ENCODE measurements at places on chromosomes 13 and 19.
A peak's percentile ranks its signal among the peaks of the same experiment; 100 is the strongest.

- DNase-seq = peak; percentile 87
These were observed 75.2 kb upstream of the MCF2L start for GRCh38 chr13:112893570-112894422.

GRCh38 chr13:113005076-113005865, 36.3 kb downstream of the MCF2L start:
- DNase-seq = no peak

GRCh38 chr13:86085890-86086289, 286.7 kb upstream of the SLITRK6 start:
- DNase-seq = no peak

DNA sequence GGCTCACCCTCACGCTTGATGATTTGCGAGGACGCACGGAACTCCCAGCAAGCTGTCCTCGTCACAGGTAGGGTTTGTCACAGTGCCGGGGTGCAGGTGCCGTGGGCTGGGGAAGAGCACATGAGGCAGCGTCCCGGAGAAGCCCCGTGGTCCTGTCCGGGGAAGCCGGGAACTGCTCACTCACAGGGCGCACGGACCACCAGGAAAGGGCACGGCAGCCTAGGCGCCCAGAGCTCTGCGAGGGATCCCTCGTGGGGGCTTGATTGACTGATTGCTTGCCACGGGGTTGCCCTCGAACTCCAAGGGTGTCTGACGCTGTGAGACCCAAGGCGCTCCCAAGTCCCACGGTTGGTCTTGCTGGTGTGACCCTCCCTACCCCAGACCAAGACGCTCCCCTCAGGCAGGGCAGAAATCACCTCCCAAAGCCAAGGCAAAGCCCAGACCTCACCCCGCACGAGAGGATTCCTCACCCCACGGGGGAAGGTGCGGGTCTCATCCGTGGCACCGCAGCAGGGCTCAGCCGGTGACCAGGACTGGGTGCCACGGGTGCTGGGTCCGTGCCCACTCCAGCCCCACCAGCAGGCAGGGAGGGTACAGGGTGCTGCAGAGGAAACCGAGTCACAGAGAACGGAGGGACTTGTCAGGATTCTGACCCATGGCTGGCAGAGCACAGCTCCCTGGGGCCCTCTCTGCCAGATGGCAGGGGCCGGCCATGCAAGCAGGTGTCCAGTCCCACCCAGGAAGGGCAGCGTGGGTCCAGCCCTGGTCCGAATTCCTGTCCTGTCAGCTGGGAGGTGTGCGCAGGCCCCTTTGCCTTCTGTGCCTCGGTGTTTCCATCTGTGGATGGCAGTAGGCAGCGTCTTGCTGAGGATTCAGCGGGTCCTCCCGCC, 7.7 kb downstream of the C2CD4C start:
- DNase-seq = no peak

- no peak for DNase-seq
These were observed 130.4 kb downstream of the DPF1 start for GRCh38 chr19:38093587-38093986.

DNA sequence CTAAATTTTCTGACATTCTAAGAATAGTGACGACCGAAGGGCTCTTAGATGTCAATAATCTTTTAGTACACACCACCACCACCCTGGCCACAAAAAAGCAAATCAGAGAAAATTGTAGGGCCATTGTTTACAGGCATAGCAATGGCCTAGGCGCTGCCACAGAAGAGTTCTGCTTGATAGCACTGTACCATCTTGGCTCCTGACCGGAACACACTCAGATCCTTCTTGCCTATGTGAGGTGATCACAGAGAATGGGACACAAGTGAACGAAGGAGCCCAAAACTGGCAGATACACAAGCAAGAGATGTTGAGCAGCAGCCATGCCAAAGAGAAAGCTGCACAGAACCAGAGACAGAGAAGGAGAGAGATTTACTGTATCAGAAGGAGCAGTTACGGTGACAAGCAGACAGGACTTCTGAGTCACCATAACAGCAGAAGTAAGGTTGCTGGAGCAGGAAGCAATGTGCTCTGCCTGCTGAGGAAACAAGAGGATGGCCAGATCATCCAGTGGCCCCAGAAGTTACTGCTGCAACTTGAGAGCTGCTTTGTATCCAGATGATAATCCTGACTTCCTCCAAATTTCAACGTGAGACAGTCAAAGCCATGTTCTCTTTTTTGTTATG, 105.2 kb downstream of the SLITRK6 start:
- no peak for DNase-seq

GRCh38 chr13:57665481-57665880, 33.9 kb downstream of the PCDH17 start:
- no peak for DNase-seq

GRCh38 chr13:50152224-50152623, 137.0 kb downstream of the KCNRG start:
- no peak for DNase-seq

DNA sequence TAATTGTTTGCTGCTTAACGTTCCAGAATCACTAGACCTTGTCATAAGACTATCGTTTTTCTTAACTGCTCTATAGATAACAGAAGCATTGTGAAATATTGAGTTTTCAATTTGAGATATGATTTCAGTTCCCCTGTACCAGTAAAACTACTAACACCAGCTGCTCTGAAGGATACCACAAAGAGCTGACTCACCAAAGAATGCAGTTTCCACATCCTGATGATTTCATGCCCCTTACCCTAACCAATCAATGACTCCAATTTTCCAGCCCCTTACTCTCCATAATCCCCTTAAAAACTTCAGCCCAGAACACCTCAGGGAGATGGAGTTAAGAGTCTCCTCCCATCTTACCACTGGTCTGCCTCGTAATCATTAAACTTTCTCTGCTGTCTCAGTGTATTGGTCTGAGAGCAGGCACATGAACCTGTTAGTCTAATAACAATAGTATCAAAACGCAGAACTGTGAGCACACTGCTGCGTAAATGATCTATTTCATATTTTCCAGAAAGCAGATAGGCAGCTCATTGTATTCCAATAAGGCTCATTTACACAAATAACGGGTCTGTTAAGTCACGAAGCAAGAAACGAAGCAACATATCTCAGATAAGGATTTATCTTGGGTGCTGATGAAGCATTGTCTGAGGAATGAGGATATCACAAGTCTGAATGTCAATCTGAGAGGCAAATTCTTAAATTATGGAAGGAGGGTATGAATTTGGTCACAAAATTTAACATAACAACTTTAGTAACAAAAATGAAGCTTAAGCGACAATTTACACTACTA, 14.1 kb upstream of the CCNA1 start:
- DNase-seq = no peak

DNA sequence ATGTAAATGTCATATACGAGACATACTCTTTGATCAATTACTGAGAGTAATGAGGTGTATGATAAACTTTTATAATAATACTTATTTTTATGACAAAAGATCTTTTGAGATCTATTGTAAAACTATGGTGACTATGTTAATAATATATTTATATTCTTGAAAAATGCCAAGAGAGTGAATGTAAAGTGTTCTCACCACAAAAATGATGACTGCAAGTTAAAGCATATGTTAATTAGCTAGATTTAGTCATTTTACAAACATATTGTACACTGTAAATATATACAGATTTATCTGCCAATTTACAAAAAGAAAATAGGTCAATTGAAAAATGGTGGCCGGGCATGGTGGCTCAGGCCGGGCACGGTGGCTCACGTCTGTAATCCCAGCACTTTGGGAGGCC, 81.0 kb downstream of the GPC6 start:
- no peak for DNase-seq

GRCh38 chr13:112928972-112929782, 39.8 kb upstream of the MCF2L start:
- DNase-seq = no peak

DNA sequence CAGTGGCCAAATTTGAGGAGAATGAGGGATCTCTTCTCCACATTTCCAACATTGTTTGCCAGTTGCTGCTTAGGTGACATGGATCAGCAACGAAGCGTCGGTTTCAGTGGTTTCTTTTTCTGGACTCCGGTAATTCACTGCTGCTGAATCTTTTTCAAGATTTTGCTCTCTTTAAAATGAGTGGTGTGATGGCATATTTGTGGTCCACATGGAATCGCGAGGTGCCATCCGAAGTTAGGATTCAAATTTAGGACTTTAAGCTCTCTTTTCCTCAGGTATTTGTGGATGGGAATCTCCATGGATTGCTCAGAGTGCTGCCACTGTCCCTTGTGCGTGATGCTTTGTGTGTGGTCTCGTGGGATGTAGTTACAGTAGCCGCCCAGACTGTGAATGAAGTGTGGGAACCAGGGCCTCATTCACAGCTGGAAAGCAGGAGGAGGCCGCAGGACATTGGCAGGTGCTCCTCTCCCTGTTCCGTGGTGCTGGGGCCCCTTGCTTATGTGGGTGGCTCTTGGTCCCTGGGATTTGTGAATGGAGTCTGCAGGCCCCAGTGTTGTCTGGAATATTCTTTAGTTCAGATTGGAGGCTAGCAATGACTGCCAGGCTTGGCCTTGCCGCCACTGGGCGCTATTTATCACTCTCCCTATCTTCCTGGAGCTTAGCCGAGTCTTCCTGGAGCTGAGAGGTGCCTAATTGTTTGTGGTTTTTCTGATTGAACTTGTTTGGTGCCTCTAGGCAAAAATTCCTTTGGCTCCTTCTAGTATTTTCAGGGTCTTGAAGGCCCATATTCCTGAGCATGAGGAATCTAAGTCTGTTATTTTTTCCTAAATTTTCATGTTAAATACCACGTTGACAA, 1.5 kb downstream of the ILF3 start:
- DNase-seq = no peak

DNA sequence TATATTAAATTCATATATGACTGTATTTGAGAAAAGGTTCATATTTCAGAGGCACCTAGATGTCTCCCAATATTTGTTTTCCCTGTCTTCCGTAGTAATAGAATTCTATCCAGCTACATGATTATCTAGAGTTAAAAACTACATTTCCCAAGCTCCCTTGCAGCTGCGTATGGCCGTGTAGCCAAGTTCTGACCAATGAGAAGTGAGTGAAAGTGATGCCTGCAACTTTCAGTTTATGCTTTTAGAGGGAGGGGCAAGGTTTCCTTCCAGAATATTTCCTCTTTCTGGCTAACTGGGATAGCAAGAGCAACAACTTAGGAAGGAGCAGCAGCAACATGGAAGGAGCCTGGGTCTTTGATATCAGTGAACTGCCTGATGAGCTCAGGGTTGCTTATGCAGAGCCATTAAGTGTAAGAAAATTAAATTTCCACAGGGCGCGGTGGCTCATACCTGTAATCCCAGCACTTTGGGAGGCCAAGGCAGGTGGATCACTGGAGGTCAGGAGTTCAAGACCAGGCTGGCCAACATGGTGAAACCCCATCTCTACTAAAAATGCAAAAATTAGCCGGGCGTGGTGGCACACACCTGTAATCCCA, 23.2 kb upstream of the CYP2A13 start:
- DNase-seq = no peak

DNA sequence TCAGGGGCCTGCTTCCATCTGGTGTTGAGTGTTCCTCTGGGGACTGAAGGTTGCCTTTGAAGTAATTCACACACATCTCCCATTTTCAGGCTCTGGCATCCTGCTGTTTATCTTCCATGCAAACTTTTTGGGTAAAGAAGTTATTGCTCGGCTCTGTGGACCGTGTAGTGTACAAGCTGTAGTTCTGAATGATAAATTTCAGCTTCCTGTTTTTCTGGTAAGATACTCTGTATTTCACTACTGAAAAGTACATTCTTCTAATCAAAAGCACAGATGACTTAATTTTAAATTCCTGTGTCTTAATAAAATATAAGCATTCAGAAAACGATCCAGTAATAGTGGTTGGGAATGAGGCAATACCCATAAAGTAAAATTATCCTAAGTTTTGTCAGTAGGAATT, 36.7 kb downstream of the MPHOSPH8 start:
- no peak for DNase-seq

DNA sequence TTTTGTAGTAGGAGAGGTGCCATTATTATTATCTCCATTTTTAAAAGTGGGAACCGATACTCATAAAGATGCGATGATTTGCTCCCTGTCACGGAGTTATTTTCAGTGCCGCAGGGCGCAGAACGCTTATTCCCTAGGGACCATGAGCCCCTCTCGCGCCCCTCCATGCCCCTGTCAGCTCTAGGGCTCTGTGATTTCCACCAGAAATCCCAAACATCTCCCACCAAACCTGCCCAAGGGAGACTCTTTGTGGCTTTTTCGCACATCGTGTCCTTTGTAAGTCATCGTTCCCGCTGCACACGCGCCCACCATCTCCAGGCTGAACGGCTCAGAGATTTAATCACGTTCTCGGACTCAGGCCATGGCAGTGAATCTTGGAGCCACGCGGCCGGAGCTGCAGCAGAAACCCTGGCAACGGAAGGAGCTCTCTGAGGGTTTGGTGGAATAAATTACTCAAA, 105.1 kb downstream of the DNAJC15 start:
- DNase-seq = no peak

DNA sequence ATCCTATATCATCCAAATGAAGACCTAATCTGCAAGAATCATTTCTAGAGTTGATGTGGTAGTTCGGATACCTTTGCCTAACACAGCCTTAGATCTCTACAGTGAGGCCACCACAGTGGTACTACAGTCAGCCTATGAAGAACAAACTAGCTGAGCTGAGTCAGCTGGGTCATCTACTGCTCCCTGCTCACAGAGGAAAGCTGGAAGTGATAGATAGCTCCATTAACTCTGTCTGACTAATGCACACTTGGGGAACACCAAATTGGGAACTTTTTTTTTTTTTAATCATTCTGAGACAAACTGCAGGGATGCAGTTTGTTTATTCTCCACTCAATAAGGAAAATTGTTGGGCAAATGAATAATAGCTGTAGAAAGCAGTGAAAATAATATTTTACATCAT, 1160.6 kb downstream of the PCDH9 start:
- no peak for DNase-seq

DNA sequence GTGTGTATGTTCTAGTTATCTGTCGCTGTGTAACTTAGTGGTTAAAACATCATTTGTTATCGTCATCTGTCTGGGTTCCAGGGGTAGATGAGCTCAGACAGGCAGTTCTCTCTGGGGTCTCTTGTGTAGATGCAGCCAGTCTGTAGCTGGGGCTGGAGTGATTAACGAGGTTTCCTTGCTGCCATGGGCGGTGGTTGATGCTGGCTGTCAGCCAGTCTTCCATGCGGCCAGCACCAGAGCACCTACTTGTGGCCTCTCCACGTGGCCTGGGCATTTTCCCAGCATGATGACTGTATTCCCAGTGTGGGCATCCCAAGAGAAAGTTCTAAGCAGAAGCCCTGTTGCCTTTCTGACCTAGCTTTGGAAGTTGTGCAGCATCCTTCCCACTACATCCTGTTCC, 10.7 kb downstream of the ERCC5 start:
- no peak for DNase-seq

GRCh38 chr13:45055902-45056648, 64.2 kb upstream of the GTF2F2 start:
- no peak for DNase-seq

Data from NCI-H1930 (cell line).